IMR-90 (cell line): ENCODE measurements at places on chromosomes 2 and 18. TPM values are rescaled to one million over a fixed set of nuclear protein-coding genes. Genes with fewer than 3 reads are reported as not detected.

Gene PLCL1
- polyA plus RNA-seq = 0.13 and 0.14 TPM in 2 replicates

Gene CLEC4F
- not detected in 2 replicates for polyA plus RNA-seq

- no peak for DNase-seq
These were observed 64.4 kb downstream of the ANTXR1 start for GRCh38 chr2:69077252-69077950.

DNA sequence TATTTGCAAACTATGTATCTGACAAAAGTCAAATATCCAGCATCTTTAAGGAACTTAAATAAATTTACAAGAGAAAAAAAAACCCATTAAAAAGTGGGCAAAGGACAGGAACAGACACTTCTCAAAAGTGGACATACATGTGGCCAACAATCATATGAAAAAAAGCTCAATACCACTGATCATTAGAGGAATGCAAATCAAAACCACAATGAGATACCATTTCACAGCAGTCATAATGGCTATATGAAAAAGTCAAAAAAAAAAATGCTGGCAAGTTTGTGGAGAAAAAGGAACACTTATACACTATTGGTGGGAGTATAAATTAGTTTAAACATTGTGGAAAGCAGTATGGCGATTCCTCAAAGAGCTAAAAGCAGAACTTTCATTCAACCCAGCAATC lies 130.3 kb upstream of the LHCGR start:
- peak; percentile 29 for DNase-seq

Gene GALNT3
- polyA plus RNA-seq = 0.76 and 1.1 TPM in 2 replicates

DNA sequence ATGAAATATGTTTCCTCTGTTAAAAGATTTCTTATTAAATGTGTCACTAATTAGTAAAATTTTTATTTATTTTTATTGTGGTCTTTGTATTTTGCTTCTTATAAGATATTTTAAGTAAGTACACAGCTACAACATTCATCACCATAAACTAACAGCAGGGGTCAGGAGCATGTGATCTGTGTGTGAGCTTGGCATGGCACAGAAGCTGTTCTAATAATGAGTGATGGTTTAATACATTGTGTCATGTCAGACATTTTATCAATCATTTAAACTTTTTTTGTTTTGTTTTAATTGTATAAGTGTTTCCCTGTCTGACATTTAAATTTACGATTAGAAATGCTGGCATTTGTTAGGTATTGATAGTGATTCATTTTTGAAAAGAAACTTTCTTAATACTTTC lies 585.4 kb downstream of the DSC3 start:
- DNase-seq = no peak

- no peak for DNase-seq
These were observed 16.3 kb upstream of the RMND5A start for GRCh38 chr2:86703704-86704361.

- DNase-seq = no peak
These were observed 332.1 kb upstream of the SOX11 start for GRCh38 chr2:5360081-5360480.

- peak; percentile 61 for DNase-seq
These were observed 956.2 kb upstream of the LRATD1 start for GRCh38 chr2:13676269-13676668.

DNA sequence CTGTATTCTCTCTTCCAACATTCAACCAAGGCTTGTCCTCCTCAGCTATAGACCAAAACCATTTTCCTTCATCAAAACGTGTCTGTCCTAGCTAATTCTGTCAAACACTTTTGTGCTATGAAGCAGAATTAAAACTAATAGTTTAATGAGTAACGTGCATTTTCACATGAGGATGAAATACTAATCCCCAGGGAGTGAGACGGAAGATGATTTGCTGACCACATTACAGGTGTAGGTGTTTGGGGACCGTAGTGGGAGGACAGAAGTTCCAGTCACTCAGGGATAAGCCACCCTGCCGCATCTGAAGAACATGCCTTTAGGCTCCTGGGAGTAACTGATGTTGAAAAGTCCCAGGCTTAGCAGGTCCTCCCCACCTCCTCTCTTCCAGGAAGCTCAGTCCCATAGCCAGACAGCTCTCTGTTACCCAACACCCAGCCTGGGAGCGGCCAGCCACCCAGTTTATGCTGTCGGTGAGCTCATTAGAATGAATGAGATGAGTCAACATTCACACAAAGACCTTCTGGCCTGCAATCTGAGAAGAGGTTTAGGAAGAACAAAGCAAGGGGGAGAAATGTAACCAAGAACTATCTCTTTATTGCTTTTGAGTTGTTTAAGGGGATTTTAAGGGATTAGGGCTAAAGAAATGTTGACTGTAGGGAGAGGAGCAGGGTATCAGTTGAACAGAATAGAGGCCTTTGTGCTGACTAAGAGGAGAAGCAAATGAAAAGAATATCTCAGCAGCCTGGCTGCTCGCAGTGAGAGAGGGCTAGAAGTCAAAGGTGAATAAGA lies 122.5 kb downstream of the FOXI3 start:
- DNase-seq = peak; percentile 3

Gene FHL2
- 550 and 574 TPM in 2 replicates for polyA plus RNA-seq
